ENCODE measurements at places on chromosomes 4 and X.

GRCh38 chr4:87406462-87406861, 15.5 kb upstream of the HSD17B11 start:
- no peak for DNase-seq

GRCh38 chr4:34800953-34801352, 1443.4 kb downstream of the ARAP2 start:
- no peak for DNase-seq

GRCh38 chr4:111631215-111631999, 513.8 kb upstream of the FAM241A start:
- peak; percentile 65 for DNase-seq

GRCh38 chrX:65697915-65698796, 30.7 kb downstream of the MSN start:
- no peak for DNase-seq

DNA sequence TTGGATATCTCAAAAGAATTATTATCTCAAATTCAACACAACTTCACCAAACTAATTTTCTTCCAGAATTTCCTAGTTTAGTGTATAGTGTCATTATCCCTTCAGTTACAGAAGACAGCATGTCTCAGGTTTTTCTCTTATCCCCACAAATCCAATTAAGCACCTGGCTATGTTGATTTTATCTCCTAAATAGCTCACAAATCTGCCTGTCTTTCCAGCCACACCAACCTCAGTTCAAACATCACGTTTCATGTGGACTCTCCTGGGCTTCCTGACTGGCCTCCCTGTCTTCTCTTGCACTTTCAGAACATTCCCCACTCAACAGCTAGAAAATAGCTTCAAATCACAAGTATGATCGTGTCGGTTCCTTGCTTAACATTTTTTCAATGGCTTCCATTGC, 14.8 kb downstream of the STK32B start:
- DNase-seq = no peak
